ENCODE measurements at places on chromosomes 4 and X.
A peak's percentile ranks its signal among the peaks of the same experiment; 100 is the strongest.

GRCh38 chr4:83646538-83647239 is 110.8 kb downstream of the GPAT3 start:
- DNase-seq = no peak

- DNase-seq = no peak
These were observed 458.8 kb upstream of the LCORL start for GRCh38 chr4:18480342-18480741.

DNA sequence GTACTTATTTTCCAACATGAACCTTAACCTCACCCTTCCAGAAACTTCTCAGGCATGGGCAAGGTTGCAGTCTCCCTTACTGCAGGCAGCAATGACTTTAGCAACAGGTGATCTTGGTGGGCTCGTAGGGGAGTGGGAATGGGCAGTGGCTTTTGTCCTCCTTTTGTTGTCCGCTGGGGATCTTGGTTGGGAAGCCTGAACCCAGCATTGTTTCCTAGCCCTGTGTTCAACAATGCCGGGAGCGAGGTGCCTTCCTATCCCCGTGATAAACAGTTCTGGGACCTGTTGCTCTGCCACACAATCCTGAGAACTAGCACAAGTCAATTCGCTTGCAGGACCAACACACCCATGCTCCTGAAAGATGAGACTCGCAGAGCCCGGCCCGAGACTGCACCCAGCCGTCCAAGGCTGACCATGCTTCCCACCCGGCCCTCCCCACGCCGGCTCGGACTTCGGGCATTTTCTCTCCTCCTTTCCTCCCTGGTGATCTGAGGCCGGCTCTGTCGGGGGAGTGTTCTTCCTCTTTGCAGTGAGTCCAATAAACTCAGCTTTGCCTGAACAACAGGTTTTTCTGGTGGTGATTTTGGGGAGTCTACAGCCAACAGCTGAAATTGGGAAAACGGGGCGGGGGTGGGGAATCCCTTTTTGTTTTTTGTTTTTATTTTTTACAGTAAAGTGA is 20.2 kb downstream of the IRAK1 start:
- DNase-seq = no peak

- peak; percentile 92 for DNase-seq
These were observed 83.6 kb upstream of the PGRMC2 start for GRCh38 chr4:128371001-128371777.

DNA sequence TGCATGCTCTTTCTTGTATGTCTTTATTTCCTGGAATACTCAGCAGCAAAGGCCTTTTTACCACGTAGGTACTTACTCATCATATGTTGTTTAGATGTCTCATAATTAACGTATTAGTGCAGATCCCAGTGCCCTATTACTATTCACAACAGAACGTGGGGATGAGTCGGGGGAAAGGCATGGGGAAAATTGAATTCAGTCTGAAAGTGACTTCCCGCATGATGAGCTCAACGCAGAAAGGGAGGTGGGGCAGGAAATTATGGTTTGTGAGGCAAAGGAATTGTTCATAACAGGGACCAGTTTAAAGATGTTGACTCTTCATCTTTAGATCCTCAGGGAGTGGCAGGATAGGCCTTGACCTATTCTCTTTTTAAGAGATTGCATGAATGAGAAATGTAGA is 2.0 kb upstream of the TMPRSS11D start:
- peak; percentile 76 for DNase-seq

GRCh38 chr4:87679449-87680169 is 29.5 kb downstream of the DMP1 start:
- DNase-seq = peak; percentile 22

DNA sequence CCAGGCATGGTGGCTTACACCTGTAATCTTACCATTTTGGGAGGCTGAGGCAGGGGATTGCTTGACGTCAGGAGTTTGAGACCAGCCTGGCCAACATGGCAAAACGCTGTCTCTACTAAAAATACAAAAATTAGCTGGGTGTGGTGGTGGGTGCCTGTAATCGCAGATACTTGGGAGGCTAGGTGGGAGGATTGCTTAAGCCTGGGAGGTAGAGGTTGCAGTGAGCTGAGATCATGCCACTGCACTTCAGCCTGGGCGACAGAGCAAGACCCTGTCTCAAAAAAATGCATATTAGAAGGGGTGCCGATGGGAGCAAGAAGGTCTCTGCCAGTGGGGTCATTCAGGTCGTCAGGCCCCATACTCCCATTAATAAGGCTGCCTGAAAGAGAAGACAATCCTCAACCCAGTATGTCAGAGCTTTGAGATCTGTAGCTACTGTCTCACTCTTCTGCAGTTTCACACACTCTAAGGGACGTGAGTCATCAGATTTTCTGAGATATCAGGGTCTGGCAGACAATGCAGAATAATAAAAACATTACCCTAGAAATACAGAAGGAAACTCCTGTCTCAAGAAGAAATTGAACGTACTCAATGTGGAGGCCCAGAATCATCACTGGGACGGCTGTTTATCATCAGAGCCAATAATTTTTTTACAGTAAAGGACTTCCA is 176.7 kb upstream of the FAT1 start:
- peak; percentile 19 for DNase-seq

GRCh38 chr4:89823416-89823815 is 13.5 kb downstream of the SNCA start:
- DNase-seq = no peak

- DNase-seq = no peak
These were observed 38.1 kb upstream of the RASGEF1B start for GRCh38 chr4:81509822-81510221.

GRCh38 chr4:113784497-113785250 is 23.1 kb upstream of the CAMK2D start:
- DNase-seq = peak; percentile 93

DNA sequence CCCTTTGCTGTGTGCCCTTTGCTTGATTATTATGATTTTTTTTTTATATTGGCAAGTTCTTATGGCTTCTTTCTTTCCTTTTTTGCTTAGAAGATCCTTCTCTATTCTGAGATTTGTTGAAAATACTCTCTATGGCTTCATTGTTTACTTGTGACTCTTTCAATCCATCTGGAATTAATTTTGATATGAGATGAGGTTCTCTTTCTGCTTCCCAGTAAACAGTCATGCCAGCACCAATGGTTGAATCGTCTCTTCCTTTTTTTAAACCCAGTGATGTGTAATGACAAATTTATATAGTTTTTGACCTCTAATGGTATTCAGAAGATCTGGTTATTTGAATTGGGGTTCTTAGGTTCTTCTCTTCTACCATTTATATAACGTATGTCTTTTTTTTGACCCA is 121.8 kb downstream of the ARHGAP10 start:
- DNase-seq = peak; percentile 80

DNA sequence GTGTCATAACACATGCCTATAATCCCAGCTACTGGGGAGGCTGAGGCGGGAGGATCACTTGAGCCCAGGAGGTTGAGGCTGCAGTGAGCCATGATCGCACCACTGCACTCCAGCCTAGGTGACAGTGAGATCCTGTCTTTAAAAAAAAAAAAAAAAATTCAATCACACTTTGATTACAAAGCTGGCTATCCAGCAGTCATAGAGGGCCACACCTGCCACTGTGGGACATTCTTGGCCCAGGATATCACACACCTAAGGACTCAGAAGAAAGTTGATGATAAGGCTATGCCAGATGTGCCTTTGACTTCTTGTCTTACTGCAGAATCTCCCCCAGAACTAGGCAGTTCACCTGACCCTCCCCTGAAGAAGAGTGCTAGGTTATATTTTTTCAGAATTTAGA is 122.5 kb upstream of the GALNT7 start:
- no peak for DNase-seq

All from fibroblast of gingiva (primary cell).